NCI-H187 (cell line): ENCODE measurements at places on chromosomes 11 and 22.

GRCh38 chr11:76152086-76152681 is 54.1 kb downstream of the WNT11 start:
- DNase-seq, result no peak

DNA sequence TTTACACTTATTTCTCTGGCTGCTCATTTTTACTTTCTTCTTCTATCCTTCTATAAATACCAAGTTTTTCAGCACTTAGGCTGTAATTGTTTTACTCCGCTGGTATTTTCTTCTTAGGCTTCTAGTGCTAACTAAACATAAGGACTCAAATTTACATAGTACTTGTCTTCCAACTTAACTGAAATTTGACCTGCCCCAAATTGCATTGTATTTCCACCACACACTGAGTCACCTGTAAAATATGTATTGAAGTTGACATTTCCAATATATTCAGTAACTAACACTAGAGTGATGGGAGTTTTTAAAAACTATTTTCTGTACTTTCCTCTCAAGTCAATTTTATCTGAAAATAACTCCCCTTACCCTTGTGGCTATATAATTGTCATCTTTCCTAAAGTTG is 1794.1 kb upstream of the RAG2 start:
- DNase-seq, result no peak

DNA sequence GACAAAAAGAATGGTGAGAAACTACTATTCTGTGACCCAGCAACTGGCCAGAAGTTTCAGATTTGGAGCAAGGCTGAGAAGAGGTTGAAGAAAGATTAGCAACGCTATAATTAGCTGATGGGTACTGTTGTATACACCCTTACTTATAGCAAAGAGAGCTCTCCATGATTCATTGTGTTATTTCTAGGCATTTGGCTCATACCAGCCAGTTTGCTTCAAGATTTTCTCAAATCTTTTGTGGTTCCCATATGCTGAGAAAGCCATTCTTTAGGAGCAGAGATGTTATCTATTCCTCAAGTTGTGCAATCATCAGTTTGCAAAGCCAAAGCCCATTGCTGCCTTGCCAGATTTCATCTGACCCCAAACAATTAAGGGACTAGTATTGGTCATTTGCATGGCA is 179.4 kb downstream of the ETS1 start:
- DNase-seq, result no peak

GRCh38 chr11:101436511-101437142 is 147.2 kb downstream of the TRPC6 start:
- no peak for DNase-seq

DNA sequence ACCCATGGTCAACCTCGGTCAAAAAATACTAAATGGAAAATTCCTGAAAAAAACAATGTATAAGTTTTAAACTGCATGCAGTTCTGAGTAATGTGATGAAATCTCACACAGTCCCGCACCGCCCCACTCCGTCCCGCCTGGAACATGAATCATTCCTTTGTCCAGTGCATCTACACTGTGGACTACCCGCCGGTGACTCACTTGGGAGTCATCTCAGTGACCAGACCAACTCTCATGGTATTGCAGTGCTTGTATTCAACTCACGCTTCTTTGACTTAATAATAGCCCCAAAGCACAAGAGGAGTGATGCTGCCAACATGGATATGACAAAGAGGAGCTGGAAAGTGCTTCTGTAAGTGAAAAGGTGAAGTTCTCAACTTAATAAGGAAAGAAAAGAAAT is 48.8 kb downstream of the ARHGAP32 start:
- no peak for DNase-seq

GRCh38 chr11:44219830-44220796 is 89.8 kb downstream of the ALX4 start:
- DNase-seq, result no peak

DNA sequence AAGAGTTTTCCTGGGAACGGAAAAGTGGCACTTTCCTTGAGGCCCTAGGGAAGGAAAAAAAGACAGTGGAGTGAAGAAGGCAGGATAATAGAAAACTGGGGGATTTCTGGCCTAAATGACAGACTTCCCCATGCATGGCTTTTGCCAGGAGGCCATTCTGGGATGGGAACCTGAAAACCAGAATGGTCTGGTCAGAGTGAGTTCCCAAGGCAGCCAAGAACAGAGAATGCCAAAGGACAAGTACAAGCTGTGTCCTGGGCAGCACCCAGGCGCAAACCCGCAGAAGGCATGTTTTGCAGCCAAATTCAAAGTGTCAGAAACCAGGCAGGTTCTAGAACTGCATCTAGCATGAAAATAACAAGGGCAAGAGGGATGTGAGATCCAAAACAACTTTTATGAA is 162.4 kb downstream of the SPON1 start:
- no peak for DNase-seq

DNA sequence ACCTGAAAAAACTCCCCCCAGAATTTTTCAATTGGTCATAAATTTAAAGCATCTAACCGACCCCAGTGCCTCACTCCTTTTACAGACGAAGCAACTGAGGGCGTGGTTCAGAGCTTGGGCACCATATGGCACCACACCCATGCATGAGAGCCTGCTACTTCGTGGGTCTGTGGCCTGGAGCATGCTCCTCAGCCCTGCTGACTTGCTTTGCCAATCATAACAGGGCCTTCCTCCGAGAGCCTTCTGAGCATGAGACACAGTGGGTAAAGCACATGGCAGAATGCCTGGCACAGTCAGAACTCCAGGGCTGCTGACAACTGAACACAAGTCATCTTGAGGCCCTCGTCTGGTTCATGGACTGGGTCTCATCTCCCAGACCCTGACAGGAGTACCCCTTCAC is 33.3 kb downstream of the HIRA start:
- DNase-seq, result no peak

DNA sequence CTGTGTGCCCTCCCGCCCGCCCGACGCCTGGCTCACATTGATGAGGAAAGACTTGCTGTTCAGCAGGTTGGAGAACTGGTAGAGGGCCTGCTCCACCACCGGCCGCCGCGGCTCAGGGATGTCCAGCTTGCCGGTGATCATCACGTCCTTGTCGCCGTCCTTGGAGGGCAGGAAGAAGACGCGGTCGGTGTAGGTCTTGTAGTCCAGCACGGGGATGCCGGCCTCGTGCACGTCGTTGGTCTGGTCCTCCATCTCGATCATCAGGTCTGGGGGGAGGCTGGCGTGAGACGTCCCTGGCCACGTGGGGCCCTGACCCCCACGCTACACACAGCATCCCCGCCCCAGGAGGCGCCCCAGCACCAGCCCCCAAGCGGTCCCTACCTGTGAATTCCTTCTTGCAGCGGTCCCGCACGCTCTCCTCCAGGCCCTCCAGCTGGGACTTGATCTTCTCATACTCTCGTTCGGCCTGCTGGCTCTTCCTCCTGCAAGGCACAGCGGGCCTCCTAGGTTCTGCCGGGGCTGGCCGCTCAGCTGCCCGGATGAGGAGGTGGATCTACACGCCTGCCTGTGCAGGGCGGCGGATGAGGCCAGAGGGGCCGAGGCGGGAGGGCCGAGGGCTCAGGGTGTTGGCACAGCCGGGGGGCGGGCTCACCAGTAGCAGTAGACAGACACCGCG is 10.7 kb upstream of the MAPK11 start:
- DNase-seq, result no peak

DNA sequence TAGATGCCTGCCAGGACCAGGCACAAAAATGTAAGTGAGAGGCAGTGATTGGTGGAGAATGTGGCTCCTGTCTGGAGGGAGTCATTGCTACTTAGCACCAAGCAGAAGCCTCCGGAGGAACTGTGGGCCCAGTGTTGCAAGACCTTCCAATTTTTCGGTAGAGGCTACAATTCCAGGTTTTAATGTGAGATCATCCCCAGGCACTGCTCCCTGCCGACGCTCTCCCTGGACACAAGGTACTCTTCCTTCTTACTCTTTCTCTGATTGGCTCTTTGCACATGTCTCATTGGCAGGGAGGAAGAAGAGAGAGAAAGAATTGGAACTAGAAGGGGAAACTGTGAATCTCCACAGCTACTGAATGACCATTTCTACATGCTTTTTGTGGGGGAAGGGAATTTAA is 53.7 kb upstream of the EP300 start:
- no peak for DNase-seq

GRCh38 chr22:21446128-21446826 is 20.9 kb upstream of the TMEM191C start:
- no peak for DNase-seq

- DNase-seq, result no peak
Measured at GRCh38 chr11:9362393-9362863, 22.0 kb upstream of the IPO7 start.

- no peak for DNase-seq
Measured at GRCh38 chr11:128487978-128488377, 99.4 kb downstream of the ETS1 start.
